CD4-positive, alpha-beta T cell treated with Interleukin-15 for 4 hours (primary cell): ENCODE measurements at places on chromosomes 1 and 21.

DNA sequence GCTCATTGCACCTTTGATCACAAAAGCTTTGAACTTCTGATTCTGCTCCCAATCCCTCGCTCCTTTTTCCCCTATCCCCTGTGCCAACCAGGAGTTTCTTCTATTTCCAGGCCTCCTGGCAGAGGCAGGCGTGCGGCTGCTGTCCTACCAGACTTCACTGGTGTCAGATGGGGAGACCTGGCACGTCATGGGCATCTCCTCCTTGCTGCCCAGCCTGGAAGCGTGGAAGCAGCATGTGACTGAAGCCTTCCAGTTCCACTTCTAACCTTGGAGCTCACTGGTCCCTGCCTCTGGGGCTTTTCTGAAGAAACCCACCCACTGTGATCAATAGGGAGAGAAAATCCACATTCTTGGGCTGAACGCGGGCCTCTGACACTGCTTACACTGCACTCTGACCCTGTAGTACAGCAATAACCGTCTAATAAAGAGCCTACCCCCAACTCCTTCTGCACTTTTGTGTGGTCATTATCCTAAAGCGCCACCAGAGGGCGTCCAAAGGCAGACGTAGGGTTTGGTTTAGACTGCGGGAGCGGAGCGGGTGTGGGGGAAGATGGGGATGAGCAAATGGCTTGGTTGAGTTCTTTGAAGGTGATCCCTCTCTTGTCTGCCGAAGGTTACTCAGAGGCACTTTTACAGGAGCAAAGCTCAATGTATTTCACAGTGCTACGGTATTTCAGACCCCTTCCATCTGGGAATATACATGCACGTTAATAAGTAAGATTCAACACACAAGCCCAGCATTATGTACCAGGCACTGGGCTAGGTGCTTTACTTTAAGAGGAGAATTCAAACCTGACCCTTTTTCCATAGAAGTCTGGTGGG is 24.7 kb downstream of the HMGCS2 start:
- peak; percentile 37 for DNase-seq

DNA sequence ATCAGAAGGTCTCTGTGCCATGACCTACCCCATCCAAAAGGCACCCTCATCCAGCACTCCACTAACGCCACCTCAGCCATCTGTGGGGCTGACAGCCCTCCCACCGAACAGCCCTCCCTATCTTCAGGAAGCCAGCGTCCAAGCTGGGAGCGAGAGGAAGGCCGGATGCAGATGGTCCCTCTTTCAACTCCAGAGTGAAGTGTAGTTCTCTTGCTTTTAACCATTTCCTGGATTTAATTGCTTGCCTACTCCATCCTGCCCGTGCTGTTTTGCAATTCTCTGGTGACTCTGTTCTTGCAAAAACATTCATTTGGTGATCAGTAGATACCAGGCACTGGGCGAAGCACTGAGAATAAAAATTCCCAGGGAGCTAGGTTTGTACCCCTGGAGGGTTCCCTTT is 8.2 kb upstream of the DYRK1A start:
- DNase-seq: no peak

DNA sequence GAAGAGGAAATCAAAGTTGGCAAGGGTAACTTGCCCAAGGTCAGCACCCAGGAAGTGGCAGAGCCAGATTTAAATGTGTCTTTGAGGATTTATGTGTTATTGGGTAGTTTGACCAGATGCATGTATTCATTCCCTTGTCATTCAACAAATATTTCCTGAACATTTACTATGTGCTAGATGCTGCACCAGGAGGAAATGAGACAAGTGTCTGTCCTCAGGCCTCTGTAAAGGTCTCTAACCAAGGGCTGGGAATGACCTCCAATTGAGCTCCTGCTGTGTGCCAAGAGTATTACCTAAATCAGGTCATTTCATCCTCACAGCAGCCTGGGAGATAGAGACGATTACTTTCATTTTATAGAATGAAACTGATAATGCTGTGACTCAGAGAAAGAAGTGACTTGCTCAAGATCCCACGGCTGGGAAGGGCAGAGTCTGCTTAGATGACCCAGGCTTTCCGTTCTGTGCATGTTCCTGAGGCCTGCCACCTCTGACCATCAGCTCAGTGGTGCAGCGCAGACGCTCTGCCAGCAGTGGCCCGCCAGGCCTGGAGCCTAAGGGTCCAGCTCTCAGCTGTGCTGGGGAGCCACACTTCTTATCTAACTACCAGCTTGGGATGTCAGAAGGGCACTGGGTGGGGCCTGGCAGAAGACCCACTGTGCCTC is 3.5 kb upstream of the TTC22 start:
- no peak for DNase-seq

DNA sequence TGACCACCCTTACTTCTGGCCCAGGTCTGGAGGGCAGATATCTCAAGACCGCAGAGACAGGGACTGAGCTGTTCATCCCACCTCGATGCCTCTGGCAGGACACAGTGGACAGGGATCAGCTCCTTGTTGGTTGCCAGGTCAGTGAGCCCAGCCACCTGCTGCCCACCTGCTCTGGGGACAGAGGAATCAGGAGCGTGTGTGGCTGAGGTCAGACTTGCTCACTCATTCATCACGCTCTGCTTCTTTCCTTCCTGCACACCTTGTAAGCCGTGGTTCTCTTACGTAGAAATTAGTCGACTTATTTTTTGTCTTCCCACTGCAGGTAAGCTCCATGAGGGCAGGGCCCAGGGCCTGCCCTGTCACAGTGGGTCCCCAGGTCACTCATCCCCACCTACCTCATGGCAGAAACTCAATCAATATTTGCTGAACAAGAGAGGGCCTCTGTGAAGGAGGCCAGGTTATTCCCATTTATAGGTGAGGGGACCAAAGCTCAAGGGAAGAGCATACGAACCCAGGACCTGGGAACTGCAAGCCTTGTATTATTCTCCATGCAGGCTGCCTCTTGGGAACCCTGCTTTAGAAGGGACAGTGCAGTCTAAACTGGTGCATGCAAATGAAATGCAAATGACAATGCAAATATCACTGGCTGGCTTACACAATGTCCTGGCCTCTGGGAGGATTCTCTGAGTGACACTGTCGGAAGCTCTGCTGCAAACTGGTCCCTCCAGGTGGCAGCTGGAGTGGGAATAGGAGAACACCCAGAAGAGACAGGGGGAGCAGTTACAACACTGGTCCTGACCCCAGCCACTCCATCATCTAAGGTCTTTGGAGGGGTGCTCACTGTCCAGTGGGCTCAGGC is 58.4 kb upstream of the PAX7 start:
- no peak for DNase-seq

GRCh38 chr1:79895573-79895972 is 889.0 kb upstream of the ADGRL4 start:
- DNase-seq: no peak

GRCh38 chr1:12448746-12449177 is 169.2 kb downstream of the DHRS3 start:
- DNase-seq: no peak

DNA sequence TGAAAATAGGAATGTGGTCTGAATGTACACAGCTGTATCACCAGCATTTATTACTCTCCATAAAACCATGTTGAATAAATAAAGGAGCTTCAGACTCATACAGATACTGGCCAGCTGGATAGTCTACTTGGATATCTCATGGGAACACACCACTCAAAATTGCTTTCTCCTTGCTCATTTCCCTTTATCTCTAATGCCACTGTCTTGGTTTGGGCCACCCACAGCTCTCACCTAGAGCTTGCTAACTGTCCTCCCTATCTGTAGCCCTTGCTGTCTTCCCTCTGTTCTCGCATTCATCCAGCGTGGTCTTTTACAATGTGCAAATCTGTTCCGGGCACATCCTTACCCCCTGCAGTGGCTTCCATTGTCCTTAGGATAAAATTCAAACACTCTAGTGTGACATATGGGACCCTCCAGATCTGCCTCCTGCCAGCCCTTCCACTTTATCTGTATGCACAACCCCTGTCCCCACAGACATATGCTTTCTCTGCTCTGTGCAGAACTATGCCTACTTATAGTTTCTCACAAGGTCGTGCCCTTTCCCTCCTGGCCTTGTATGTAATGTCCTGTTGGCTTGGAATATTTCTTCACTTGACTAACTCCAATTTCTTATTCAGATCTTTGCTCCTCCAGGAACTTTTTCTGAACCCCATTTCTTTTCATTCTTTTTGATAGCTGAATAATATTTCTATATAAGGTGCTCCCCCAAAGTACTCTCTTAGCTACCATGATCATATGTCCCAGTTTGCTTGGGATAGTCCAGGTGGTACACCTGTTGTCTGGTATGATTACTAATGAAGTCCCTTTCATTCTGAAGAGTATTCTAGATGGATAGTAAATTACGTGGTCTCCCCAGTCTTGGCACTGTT is 2.9 kb downstream of the FLVCR1 start:
- no peak for DNase-seq

- DNase-seq: peak; percentile 50
Measured at GRCh38 chr1:20212685-20213331, 26.5 kb upstream of the PLA2G2C start.

GRCh38 chr1:7975212-7975865 is 13.8 kb downstream of the PARK7 start:
- peak; percentile 20 for DNase-seq

DNA sequence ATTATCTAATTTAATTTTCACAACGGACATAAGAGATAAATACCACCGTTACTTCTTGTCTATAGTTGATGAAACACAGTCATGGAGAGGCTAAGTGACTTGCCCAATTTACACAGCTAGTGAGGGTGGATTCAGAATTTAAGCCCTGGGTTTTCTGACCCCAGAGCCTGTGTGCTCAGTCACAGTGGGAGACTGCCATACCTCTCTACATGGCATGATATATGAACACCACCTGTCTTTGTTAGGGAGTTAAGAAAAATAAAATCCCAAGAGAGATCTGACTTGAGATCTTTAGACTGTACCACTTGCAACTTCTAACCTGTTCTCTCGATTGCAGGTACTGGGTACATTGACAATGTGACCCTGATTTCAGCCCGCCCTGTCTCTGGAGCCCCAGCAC is 40.3 kb downstream of the LAMC2 start:
- DNase-seq: no peak

- DNase-seq: no peak
Measured at GRCh38 chr1:9606458-9606857, 17.7 kb downstream of the TMEM201 start.

GRCh38 chr1:189597083-189597482 is 880.6 kb downstream of the BRINP3 start:
- DNase-seq: no peak

DNA sequence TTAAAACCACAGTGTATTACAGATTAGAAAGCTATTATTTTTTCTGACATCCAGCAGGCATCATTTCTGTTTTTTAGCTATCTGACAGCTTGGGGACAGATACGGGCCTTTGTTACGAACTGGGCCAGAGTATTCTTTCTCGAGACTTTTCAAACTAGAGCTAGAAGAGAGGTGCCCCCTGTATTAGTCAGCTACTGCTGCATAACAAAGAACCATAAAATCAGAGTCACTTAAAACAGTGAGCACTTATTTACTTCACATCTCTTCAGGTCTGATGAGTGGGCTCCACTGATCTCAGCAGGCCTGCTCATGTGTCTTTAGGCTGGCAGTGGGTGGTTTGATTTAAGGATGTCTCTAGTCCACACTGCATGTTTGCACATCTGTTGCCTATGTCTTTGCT is 67.8 kb downstream of the BACH1 start:
- DNase-seq: no peak
